ENCODE measurements at places on chromosomes 11 and 22.

- DNase-seq = no peak
These were observed 99.8 kb downstream of the FBXO7 start for GRCh38 chr22:32574411-32574810.

- DNase-seq = no peak
These were observed 18.1 kb upstream of the PICK1 start for GRCh38 chr22:38038890-38039812.

- DNase-seq = no peak
These were observed 18.5 kb downstream of the SLC22A12 start for GRCh38 chr11:64609436-64610047.

DNA sequence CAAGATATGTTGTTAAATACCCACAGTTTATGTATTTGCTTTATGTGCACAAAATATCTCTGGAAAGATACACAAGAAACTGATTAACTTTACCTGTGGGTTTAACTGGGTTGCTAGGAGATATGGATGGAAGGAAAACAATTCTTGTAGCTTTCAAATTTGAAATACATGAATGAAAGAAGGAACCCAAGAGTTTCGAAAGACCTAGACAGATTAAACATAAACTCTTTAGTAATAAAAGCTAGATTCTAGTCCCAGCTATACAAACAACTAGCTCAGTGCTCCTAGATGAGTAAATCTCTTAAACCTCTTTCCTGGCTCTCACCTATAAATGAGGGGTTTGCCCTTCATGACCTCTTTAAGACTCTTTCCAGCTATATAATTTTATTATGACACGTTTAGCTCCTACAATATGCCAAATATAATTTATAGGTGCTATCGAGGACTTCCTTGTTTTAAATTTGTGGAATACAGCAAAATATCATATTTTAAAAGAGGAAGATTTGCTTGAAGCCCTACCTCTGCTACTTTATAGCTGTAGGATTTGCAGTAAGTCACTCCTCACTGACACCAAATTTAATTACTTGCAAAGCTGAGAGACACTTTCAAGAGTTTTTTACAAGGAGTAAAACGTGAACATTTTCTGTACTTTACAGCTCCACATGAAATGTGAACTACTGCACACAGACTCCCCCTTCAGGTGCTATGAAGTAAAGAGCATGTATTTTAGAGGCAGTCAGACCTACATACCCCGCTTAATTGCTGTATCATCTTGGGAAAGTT is 50.7 kb downstream of the RRAS2 start:
- DNase-seq = no peak

DNA sequence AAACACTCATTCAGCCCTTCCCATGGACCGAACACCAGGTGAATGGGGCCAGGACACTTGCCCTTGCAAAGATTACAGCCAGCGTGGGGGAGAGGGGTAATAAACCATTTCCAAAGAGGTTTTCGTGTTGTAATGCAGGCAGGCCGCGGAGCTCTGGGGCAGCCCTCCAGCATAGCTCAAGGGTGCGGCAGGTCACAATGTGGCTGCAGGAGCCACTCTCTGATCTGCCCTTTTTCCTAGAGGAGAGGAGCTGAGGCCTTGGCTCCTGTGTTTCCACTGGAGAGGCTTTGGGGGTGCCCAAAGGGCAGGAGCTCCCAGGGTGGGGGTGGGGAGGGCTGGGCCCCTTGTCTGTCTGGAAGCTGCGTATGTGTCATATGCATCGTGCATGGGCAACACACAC is 134.2 kb upstream of the NECTIN1 start:
- no peak for DNase-seq

DNA sequence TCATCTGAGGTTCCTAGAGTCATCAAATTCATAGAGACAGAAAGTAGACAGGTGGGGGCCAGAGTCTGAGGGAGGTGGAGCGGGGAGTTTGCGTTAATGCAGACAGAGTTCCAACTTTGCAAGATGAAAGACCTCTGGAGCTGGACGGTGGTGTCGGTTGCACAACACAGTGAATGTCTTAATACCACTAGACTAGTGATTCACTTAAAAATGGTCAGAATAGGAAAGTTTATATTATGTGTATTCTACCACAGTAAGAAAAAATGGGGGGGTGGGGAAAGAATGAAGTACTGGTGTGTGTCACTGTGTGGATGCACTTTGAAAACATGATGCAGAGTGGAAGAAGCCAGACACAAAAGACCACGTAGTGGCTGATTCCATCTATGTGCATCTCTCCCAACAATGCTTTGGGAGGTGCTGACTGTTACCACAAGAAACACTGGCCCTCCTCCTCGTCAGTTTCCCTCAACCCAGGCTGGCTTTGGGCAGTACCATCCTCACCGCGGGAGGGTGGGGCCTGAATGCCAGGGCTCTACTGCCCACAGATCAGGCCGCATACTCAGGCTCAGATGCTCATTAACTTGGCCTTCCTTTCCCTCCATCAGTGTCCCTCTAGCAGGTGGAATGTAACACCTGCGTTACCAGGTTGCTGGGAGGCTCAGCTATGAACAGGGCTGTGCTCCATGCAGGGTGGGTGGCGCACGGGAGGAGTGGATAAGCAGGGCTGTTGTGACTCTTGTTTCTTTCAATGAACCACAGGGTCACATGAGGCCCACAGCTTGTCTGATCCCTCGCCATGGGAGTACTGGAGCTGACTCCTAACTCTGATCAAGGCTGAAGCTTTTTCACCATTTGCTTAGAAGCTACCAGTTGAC is 297.0 kb downstream of the CTTN start:
- no peak for DNase-seq

- DNase-seq = no peak
These were observed 107.8 kb upstream of the NAV2 start for GRCh38 chr11:19604679-19605375.

GRCh38 chr22:43467216-43467940 is 55.6 kb downstream of the MPPED1 start:
- DNase-seq = no peak

- no peak for DNase-seq
These were observed 73.3 kb downstream of the PRSS23 start for GRCh38 chr11:86873573-86874083.

DNA sequence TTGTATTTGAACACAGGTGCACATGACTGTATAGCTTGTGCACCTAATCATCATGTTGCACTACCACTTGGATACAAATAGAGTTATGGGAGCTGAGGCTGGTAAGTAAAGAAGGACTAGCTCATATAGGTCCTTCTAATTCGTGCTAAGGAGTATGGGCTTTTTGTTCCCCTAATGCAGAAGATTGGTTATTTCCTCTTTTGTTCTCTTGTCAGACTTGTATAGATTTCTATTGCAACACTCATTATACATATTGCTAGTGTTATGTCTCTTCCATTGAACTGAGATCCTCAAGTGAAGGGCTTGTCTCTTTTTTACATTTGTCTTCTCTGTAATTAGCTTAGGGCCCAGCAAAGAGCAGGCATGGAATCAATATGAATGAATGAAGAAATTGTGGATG is 54.1 kb upstream of the ARHGAP20 start:
- no peak for DNase-seq

- DNase-seq = peak; percentile 32
These were observed 931 bp downstream of the CADM1 start for GRCh38 chr11:115503083-115503885.

GRCh38 chr11:115166820-115167219 is 337.4 kb downstream of the CADM1 start:
- DNase-seq = no peak

DNA sequence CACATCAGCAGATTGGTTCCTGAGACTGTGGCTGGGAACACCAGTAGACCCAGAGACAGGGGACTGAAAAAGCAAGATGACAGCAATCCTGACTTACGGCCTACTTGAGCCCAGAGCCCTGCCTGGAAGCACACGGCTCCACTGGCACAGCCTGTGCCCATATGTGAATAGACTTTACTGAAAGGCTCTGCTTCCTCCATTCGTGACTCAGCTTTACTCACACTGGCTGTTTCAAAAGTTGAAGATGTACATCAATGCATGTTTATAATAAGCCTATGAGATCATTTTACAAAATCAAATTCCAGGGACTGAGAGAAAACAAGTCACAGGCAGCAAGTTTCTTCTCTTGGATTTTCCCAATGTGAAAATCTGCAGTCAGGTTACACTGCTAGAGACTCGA is 134.6 kb upstream of the TEAD1 start:
- no peak for DNase-seq

GRCh38 chr22:46163557-46163888 is 13.2 kb downstream of the PPARA start:
- DNase-seq = no peak

DNA sequence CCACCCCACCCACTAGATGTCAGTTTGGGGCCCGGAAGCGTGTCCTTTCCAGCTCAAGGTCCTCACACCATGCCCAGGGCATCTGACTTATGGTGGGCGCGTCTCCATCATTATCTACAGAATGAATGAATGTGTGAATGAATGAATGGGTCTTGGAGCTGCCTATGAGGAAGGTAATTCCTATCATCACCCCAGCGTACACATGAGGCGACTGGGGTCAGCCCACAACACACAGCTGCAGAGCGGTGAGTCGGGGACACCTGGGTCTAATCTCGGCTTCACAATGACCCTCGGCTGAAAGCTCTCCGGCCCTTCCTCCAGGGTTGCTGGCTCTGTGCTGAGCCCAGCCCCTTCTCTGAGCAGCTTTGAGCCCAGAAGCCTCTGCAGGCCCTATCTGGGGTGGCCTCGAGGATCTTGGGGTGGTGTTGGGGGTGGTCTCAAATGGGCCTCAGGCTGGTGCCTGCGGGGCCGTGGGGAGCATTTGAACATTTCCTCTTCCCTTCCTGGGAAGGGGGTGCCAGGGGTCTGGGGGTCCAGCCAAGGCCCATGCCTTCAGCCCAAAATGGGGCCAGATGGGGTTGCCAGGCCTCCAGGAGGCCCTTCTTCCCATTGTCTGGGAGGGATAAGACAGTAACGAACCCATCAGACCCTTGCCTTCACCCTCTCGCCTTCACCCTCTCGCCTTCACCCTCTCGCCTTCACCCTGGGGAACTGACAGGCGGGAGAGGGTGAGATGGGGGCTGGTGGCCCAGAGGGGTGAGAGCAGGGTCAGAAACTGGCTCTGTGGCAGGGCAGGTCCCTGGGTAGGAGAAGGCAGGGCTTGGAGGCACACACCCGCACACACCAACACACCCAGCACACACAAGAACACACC is 82.4 kb downstream of the MYEOV start:
- no peak for DNase-seq

- DNase-seq = no peak
These were observed 8.5 kb upstream of the FXYD6 start for GRCh38 chr11:117884994-117885393.

GRCh38 chr11:4066910-4067309 is 27.7 kb upstream of the RRM1 start:
- no peak for DNase-seq

DNA sequence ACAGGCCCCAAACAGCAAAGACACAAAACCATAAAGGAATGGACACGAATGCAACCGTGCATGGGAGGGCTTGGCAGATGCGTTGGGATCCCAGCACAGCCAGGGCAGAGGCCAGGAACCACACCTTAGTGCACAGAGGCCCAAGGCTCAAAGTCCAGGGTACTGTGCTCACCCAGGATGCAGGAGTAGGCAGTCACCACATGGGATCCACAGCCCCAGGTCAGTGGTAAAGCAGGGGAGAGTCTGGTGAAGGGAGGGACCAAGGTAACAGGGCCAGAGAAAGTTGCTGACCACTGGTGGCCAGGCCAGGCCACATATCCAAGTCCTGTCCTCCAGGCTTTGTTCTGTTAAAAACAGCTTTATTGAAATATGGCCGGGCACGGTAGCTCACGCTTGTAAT is 6.5 kb upstream of the CERK start:
- no peak for DNase-seq

- DNase-seq = no peak
These were observed 695.3 kb downstream of the TBC1D22A start for GRCh38 chr22:47457509-47458300.

- no peak for DNase-seq
These were observed 833 bp upstream of the ME3 start for GRCh38 chr11:86673055-86673843.

DNA sequence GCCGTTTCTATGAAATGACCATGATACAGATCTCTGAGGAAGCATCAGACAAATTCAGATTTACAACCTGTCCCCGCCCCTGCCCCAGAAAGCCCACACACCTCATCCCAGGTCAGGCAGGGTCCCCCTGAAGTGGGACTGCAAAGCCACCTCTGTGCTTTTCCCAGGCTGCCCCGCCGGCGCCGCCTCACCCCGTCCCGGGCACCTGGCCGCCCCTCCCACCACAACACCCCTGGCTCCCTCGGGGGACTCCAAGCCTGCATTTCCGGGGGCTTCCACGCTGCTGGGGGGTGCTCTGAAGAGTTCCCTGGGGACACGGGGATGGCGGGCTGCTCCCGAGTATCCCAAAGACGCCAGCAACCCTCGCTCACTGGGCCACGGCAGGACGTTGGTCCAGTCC is 23.2 kb downstream of the DRD4 start:
- DNase-seq = no peak

- DNase-seq = no peak
These were observed 89.8 kb upstream of the PARVA start for GRCh38 chr11:12287374-12288211.

DNA sequence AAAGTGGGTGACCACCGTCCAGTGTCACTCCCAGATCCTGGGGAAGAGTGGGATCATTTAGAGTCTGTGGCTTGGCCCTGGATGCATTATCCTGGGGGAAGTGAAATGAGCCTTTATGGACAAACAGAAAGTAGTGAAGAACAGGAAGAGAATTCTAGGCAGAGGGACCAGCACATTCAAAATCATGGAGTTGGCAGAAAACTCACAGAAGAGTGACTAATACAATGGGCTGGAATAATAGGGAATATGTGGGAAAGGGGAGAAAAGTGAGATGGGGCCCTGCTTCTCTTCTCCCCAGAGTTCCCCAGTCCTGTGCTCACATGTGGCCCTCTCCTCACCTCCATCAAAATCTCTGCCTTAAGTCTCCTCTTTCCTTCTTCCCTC is 84.3 kb downstream of the CCDC81 start:
- no peak for DNase-seq

DNA sequence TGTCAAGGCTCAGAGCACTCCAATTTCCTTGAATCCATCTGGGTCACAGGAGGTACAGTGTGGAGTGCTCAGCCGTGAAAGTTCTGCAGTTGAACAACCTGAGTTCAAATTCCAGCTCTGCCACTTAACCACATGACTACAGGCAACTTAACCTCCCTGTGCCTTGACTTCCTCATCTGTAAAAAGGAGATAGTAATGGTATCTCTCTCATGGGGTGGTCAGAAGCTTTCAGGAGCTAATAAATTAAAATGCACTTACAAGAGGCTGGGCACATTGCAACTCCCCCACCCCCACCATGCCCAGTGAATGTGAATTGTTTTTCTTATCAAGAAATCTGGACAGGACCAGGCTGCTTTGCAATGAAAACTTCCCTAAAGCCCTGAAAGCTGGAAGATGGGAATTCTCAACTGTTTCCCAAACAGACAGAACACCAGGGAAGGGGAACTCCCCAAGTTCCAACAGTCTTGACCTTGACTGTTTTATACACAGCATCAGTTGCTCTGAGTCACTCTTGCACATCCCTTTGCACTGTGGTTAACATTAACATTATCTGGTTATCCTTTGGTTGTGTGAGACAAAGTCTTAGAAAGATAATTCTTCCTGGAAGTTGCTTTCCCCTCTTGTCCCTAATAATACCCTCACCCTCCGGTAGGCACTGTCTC is 137.0 kb downstream of the SLC1A2 start:
- no peak for DNase-seq

- DNase-seq = no peak
These were observed 72.3 kb downstream of the ETS1 start for GRCh38 chr11:128515086-128515485.
